Right lung (tissue), 10 donors: ENCODE measurements at places on chromosomes 6 and 20. TPM values are rescaled to one million over a fixed set of nuclear protein-coding genes. Genes with fewer than 3 reads are reported as not detected.

The HLA-DQA1 gene
- 4.4 TPM for polyA plus RNA-seq

The MLIP gene
- 0.26 TPM for polyA plus RNA-seq

The MC3R gene
- polyA plus RNA-seq: not detected

The GNAS-AS1 gene
- polyA plus RNA-seq: 0.55 TPM

The FHL5 gene
- polyA plus RNA-seq: 2.2 TPM

The PRR18 gene
- polyA plus RNA-seq: 0.39 TPM

The RPP40 gene
- polyA plus RNA-seq: 9.7 TPM

The CCM2L gene
- 14.2 TPM for polyA plus RNA-seq

The RAD21L1 gene
- not detected for polyA plus RNA-seq

The BANF2 gene
- not detected for polyA plus RNA-seq

The CALHM4 gene
- not detected for polyA plus RNA-seq

The MYBL2 gene
- polyA plus RNA-seq: 24.4 TPM

The GPX5 gene
- polyA plus RNA-seq: 0.10 TPM

The SOX18 gene
- 17.0 TPM for polyA plus RNA-seq

The SLC12A5 gene
- polyA plus RNA-seq: 1.1 TPM

The FOXC1 gene
- polyA plus RNA-seq: 0.91 TPM

The SLC17A2 gene
- polyA plus RNA-seq: 0.12 TPM
